CD8-positive, alpha-beta memory T cell (primary cell): ENCODE measurements at places on chromosomes 12 and 14. TPM values are rescaled to one million over a fixed set of nuclear protein-coding genes. Genes with fewer than 3 reads are reported as not detected.

Gene TMEM120B
- total RNA-seq: 15.2 TPM

Gene GPRC5D
- total RNA-seq: not detected

- H3K27me3 ChIP-seq: peaks cover 11% of the 10 kb centered on the region
- H3K36me3 ChIP-seq: no peaks in the 10 kb centered on the region
- peaks cover 6% of the 10 kb centered on the region for H3K4me1 ChIP-seq
- no peak for DNase-seq
- H3K27ac ChIP-seq: no peak overlapping the region
Observed at GRCh38 chr12:6080149-6081045, 44.1 kb downstream of the VWF start.

DNA sequence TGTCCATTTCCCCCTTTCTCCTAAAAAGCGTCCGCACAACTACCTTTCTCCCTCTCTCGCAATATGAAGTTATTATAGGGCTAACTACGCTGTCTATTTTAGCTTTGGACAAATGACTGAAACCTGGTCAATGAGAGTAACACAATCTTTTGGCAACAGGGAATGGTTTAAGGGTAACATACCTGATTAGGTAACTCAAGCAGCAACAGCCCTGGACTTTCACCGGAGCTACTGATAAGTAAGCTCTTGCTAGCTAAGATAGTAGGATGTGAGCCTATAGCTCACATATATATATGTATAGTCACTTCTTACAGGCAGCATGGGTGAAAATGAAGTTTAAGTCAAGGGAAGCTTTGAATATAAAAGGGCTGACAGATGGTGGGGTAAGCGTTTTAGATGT lies 313.0 kb downstream of the CEP128 start:
- H3K36me3 ChIP-seq: no peaks in the 10 kb centered on the region
- no peaks in the 10 kb centered on the region for H3K4me1 ChIP-seq
- H3K27ac ChIP-seq: no peak overlapping the region
- no peak overlapping the region for H3K4me3 ChIP-seq

GRCh38 chr12:52628111-52628507 lies 9.8 kb upstream of the KRT73 start:
- no peak overlapping the region for H3K4me3 ChIP-seq
- no peaks in the 10 kb centered on the region for H3K27me3 ChIP-seq
- no peaks in the 10 kb centered on the region for H3K36me3 ChIP-seq
- H3K4me1 ChIP-seq: peaks cover 37% of the 10 kb centered on the region
- no peak overlapping the region for H3K27ac ChIP-seq
- DNase-seq: no peak

GRCh38 chr12:11958221-11959091 lies 112.3 kb upstream of the BCL2L14 start:
- H3K27me3 ChIP-seq: no peaks in the 10 kb centered on the region
- no peaks in the 10 kb centered on the region for H3K4me1 ChIP-seq
- H3K4me3 ChIP-seq: no peak overlapping the region
- no peak for DNase-seq
- no peak overlapping the region for H3K27ac ChIP-seq
- no peaks in the 10 kb centered on the region for H3K36me3 ChIP-seq

- H3K27me3 ChIP-seq: peaks cover 4% of the 10 kb centered on the region
- no peak overlapping the region for H3K27ac ChIP-seq
- H3K4me3 ChIP-seq: no peak overlapping the region
- H3K4me1 ChIP-seq: no peaks in the 10 kb centered on the region
- H3K36me3 ChIP-seq: no peaks in the 10 kb centered on the region
Observed at GRCh38 chr14:76326918-76327689, 48.8 kb upstream of the ESRRB start.

DNA sequence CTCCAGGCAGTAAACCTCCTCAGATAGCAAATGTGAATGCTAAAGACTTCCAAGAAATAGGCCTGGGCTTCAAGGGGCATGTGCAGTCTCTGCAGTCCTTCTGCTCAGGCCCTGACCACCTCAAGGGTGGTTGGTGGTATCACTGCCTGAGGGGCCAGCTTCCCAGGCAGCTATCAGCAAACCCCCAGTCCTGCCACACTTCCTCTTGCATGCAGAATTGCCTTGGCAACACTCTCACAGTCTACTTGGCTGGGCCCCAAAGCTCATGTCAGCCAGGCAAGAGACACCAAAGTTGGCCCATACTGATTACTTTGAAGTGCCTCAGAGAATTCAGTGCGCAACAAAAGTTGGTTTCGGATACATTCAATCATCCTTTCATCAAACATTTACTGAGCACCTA lies 3.5 kb upstream of the ASB8 start:
- H3K4me3 ChIP-seq: no peak overlapping the region
- DNase-seq: no peak
- peaks cover 20% of the 10 kb centered on the region for H3K4me1 ChIP-seq
- H3K27me3 ChIP-seq: no peaks in the 10 kb centered on the region
- H3K36me3 ChIP-seq: no peaks in the 10 kb centered on the region
- H3K27ac ChIP-seq: no peak overlapping the region
